ENCODE measurements at places on chromosomes 11 and 22.

DNA sequence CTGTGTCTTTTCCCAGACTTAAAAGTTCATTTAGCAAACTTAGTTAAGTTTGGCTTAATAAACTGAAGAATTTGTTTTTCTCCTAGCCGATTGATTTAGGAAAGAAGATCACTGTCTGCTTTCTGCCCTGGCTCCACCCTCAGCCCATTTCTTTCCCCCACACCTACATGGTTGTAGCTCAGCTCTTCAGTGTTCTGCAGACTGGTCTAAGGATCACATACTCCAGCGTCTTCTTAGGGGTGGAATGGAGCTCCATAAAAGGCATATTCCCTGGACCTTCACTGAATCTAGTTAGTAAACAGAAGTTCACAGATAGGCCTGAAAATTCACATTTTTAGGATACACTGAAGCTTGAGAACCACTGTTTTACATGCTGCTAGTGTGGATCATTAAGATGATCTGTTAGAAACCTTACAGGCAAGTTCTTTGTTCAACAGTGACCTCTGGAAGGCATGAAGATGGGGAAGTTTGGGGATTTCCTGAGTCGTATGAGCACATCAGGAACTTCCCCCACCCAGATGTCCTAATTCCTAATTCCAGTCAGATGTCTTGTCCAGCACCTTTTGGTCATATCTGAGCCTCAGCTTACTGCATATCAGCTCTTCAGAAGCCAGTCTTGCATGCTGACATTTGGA is 16.8 kb downstream of the PIWIL4 start:
- DNase-seq: no peak

DNA sequence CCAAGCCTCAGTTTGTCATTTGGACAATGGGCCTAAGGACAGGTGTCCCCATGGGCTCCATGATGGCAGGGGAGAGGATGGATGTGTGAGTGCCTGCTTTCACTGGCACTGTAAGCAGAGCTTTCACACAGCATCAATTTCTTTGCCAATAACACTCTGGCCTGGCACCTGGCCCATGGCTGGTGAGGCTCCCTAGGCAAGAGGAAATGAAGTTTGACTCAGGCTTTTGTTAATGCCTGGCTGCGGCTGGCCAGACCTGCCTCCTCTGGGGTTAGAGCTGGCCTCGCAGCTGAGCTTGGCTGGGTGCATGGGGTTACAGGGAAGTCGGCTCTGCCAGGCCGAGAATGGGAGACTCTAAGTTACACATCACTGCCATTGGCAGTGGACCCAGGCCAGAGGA is 30.0 kb upstream of the SEZ6L start:
- peak; percentile 34 for DNase-seq

- DNase-seq: no peak
Measured at GRCh38 chr11:88849368-88849767, 216.4 kb downstream of the GRM5 start.

- no peak for DNase-seq
Measured at GRCh38 chr11:8811571-8811970, 99.4 kb upstream of the AKIP1 start.

DNA sequence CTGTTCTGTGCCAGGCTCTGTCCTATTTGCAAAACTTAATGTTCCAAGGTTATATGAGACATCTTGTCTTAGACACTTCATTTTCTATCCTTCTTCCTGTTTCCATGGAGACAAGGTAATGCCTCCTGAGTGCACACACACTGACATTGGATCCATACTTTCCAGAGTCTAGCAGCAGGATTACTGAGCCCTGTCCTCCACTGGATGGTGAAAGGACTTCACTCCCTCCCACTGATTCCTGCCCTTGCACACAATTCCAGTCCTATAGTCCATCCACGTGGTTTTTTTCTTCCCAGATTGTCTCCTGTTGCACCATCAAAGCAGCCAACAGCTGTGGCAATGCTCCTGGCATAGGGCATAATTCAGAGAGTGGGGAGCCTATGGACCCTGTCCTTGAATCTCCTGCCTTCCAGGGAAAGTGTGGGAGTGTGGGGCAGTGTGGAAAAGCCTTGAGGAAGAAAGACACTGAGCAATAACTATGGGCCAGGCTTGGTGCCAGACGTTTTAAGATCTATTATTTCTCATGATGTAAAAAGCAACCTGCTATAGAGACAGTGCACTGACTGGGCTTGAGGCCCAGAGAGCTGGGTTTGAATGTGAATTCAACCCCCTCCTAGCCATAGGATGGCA is 31.3 kb downstream of the SERPINH1 start:
- DNase-seq: no peak

- no peak for DNase-seq
Measured at GRCh38 chr11:95975343-95975742, 51.4 kb upstream of the MTMR2 start.

DNA sequence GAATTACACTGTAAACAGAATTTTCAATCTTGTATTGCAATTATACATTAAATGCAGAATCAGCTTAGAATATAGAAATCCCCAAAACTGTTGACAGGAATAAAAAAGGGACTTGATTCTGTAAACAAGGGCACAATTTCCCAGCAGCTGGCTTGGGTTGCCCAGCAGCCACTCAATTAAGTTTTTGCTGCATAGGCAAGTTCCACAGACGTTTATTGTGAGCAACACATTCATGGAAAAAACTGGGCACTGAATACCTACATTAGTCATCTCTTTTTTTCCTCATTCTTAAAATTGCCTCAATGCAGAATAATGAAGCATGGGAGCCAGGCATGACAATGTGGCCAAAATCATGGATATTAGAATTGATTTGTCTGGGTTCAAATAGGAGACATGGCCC is 421.8 kb upstream of the ANO5 start:
- no peak for DNase-seq

DNA sequence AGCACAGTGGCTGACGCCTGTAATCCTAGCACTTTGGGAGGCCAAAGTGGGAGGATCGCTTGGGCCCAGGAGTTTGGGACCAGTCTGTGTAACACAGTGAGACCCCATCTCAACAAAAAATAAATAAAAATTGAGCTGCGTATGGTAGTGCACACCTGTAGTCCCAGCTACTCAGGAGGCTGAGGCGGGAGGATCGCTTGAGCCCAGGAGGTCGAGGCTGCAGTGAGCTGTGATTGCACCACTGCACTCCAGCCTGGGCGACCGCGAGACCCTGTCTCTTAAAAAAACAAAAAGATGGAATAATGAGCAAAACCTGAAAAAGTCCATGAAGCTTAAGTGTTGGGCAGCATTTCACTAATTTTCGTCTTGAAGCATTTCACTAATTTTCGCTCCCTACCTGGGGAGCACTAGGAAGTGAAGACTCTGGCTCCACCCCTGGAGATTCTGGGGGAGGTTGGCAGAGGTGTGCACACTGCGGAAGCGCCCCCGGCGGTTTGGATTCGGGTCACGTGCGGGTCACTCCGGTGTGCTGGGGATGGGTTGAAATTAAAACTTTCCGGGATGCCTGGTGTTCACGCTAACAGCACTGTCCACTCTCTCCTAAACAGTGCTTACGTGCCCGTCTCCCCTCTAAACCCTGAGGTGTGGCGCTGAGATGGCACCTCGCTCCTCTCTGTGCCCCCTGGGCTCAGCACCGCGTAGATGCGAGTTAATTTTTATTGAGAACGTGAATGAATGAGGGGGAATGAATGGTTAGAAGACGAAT is 906 bp upstream of the NAA40 start:
- no peak for DNase-seq

DNA sequence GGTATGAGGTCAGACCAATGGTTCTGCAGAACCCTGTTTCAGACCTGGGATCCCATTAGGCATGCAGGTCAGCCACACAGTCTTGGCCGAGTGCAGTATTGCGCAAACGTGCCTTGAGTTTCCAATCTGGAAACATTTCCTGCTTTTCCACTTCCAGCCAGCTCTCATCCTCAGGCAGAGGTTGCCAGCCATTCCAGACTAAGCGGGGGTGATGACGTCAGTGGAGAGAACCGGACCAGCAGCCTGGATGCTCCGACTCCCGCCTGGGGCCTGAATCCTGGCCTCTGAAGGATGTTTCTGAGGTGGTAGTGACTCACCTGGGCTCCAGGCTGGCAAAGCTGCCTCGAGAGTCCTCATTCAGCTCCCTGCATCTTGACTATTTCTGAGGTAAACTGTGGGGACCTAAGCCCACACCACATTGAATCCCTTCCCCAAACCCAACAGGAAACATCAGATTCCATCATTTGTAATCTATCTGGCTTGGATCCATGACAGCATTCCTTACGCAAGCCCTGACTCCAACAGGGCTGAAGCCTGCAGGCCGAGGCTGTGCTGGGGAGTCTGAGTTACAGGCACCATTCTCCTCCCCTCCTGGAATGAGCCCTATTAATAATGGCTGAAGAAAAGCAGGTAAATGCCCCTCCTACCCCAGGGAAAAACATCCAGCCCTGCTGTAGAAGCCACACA is 83.0 kb downstream of the ABTB2 start:
- DNase-seq: no peak

- DNase-seq: no peak
Measured at GRCh38 chr11:61777234-61778090, 14.9 kb downstream of the TMEM258 start.

- DNase-seq: no peak
Measured at GRCh38 chr11:47913529-47914244, 65.5 kb upstream of the NUP160 start.

DNA sequence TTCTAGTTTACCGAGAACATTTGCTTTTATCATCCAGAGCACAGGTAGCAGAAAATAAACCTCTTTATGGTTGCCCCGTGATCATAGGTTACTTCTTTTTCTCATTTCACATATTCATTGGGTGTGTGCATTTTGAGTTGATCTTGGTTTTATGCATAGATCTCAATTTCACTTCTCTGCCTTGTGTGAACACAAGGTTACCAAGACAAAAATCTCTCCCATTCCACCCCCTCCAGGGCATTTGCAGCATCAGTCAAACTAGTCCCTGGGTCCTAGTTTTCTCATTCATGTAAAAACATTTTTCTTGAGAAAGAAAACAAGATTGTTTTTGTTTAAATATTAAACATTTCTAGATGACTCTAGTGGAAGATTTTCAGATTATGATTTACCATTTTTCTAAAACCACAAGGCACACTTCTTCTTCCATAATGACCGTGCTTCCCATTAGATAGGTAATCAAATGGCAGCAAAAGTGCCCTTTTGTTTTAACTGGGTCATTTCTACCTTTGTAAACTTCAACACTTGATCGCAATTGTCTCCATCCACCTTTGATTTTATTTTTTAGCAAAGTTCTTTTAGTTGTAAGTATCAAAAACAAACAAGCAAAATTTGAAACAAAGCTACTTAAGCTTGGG is 526.6 kb upstream of the CADM1 start:
- no peak for DNase-seq

DNA sequence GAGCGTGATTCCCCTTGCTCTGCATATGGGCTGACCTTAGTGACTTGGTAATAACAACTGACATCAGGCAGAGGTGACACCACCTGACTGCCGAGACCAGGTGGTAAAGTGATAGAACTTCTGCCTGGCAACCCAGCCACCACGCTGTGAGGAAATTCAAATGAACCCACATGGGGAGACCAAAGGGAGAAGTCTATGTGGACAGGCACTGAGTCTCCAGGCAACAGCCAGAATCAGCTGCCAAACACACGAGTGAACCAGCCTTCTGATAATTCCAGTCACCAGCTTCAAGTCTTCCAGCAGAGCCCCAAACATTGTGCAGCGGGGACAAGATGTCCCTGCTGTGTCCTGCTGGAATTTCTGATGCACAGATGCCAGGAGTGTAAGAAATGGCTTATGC is 29.7 kb downstream of the SPATA19 start:
- DNase-seq: no peak

GRCh38 chr11:78265326-78265725 is 76.6 kb downstream of the USP35 start:
- DNase-seq: no peak

DNA sequence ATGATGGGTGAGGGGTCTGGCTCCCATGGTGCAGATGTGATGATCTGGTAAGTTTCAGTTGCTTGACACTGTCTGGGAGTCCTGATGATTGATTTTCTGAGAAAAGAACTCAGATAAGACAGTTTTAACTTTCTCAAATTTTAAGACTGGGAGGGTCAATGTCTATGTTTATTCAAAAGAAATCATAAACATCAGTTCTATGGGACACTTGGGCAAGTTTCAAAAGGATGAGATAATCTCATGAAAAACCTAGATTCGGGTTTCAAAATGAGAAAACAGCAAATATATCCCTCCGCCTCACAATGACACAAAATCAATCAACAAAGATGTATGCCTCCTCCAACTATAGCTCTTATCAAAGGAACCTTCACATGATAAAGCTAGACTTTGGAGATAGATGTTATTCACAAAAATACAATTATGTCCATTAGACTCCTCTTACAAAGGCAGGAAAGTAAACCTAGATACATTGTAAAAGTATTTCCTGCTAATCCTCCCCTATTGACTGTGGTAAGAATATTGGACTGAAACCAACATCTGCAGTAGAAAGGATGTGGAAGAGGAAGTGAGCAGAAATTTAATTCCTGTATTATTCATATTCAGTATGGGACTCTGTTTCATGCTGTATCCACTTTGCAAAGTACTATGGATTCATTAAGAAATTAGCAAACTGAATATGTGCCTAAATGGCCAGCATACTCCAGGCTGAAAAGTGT is 21.6 kb downstream of the SVIP start:
- DNase-seq: no peak

DNA sequence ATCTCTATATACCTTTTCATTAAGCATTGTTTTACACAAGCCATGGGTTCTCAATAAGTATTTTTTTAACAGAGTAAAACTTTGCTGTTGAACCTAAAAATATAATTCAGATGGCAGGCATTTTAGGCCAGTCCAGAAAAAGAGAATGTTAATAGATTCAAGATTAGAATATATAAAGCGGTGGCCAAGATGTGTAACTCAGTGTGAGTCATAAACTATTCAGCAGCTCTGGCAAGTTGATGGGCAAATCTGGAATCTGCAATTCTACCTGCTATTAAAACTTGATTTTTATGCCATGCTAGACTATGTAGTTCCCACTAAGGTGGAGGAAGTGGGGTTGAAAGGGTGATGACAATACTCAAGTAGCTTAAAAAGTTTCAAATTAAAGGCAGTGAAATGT is 45.4 kb downstream of the CASP12 start:
- no peak for DNase-seq

DNA sequence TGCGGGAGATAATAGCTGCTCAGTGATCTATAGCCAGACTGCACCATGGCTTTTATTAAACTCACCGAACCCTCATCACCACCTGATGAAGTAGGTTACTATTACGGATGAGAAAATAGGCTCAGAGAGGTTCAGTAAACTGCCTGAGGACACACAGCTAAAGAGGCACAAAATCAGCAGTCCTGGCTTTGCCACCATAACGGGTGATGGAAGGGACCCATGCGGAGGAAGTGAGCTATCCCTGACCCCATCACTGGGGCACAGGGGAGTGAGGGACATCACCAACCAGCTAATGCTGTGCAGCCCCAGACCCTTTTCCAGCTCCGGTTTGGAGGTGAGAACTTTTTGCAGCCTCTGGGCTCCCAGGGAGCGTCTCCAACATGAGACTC is 7.3 kb upstream of the DERL3 start:
- no peak for DNase-seq

- DNase-seq: no peak
Measured at GRCh38 chr22:31295360-31295759, 3.1 kb upstream of the PIK3IP1 start.
